SK-N-SH (cell line): ENCODE measurements at places on chromosomes 1 and 21.

DNA sequence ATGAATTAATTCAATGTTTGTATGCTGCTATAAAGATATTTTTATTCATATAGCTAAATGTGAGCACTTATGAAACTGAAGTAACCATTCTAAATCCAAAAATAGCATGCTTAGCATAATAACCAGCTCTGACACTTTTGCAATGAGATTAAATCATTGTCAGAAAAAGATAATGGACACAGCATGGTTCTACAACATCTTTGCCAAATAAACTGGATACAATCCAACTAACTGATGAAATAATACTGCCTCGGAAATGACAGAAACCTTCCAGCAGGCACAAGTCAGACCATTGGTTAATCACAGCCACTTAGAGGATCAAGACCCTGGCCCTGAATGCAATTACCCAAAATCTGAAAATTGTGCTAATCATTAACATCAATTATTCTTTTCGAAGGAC is 592.7 kb upstream of the ADGRL4 start:
- DNase-seq: no peak

GRCh38 chr1:8378178-8378577 is 60.3 kb downstream of the SLC45A1 start:
- no peak for DNase-seq

DNA sequence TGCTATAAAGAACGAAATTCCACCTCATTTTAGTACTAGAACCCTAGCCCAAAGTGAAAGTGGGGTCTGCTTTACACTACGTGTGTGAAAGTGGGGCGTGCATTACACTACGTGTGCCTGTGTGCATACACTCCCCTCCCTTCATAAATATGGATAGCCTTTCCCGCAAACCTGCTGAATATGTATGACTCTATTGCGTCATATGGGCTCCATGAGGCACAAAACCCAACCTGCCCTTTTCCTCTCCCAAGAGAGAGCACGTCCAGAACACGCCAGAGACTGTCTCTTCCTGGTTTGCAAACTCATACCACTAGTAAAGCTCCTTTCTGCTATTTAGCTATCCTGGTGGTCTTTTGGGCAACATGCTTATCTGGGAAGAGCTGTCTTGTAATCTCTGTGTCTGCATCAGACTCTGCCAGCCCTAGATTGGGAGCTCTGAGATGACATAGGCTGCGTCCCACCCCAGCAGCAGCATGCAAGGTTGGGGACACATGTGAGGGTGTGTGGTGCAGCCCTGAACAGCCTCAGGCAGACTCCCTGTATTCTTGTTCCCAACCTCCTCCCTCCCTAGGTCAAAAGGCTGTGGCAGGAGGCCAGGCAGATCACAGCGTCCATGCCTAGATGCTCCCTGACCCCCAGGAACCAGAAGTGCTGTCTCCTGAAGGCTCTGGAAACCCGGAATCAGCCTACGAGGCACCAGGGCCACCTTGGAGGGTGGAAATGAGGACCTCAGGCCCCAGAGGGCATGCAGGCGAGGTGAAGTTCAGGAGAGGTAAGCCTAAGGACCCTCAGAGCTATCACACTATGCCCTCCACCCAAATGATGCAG is 12.3 kb upstream of the PADI1 start:
- DNase-seq: no peak

- DNase-seq: peak; percentile 90
Measured at GRCh38 chr1:10960411-10961299, 51.8 kb upstream of the TARDBP start.

- no peak for DNase-seq
Measured at GRCh38 chr1:207870306-207871031, 40.5 kb downstream of the CD34 start.

DNA sequence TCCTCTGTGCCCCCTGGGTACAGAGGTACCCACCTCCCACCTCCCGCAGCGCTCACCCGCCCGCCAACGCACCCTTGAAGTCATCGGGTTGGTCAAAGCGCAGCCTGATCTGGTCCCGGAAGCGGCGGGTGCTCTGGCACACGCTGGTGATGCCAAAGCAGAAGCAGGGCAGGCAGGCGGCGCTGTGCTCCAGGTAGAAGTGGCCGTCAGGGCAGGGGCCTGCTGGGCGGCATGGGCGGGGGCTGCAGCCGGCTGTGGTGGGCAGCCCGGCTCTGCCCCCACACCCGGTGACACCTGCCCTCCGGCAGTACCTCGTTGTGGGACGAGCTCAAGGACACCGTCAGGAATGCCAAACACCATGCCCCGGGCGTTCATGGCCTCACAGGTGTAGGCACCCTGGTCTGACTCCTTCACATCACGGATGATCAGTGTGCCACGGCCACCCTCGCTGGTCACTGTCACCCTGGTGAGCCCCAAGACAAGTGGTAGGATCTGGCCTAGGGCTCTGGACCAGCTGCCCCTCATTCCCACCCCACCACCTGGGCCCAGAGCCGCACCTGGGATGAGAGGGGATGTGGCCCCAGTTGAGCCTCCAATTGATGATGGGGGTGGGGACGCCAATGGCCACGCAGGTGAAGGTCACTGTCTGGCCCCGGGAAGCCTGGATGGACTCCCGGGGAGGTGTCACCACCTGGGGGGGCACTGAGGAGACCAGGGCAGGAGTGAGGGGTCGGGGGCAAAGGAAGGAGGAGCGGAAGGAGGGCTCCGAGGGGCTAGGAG is 52.5 kb downstream of the HSPG2 start:
- no peak for DNase-seq

GRCh38 chr1:13617108-13617507 is 33.5 kb downstream of the PDPN start:
- DNase-seq: no peak

GRCh38 chr1:201218409-201218808 is 27.8 kb downstream of the IGFN1 start:
- no peak for DNase-seq

DNA sequence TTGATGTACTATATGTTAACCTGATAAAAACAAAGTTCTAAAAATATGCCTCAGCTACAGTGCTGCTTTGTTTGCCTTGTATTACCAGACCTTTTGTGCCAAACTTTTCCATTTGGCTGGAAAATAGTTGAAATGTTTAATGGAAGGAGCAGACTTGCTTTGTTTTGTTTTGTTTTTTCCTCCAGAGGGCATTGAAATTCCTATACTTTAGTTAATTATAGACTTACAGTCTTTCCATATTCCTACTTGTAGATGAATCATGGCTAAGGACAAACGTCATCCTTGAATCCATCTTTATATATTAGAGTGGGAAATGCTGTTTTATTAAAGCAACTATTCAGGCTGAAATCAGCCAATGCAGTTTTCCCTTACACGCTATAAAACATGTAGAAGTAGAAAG is 6.7 kb downstream of the CAP1 start:
- no peak for DNase-seq

- DNase-seq: no peak
Measured at GRCh38 chr21:34883491-34884271, 165.4 kb downstream of the RUNX1 start.

DNA sequence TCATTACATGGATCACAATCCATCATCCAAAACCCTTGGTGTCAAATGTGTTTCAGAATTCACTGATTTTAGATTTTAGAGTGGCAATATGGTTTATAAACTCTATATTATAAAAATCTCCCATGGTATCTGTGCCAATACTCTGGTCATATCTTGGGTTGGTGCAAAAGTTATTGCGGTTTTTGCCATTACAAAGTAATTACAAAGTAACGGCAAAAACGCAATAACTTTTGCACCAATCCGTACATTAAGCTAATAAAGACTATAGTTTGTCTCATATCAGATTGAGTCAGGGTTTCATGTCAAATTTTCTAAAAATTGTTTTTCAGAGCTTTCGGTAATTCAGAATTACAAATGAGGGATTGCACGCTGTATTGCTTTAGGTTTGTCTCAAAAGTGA is 23.4 kb upstream of the NTMT2 start:
- no peak for DNase-seq

DNA sequence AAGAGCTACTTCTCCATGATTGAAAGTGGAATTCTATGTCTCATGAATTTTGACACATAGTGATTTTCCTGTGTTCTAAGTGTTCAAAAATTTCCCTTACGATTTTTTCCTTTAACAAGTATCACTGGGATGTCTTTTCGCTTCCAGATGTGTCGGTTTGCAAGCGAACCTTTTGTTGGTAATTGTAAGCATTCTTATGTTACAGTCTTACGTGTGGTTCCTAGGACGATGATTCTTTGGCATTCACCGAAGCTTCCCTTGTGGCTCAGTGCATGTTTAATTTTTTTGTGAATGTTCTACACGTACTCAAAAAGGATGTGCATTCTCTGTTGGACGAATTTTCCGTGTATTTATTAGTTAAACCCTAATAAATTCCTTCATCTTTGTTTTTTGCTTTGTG is 211.6 kb downstream of the CAMTA1 start:
- DNase-seq: no peak

- DNase-seq: peak; percentile 73
Measured at GRCh38 chr21:45202889-45203288, 84.8 kb downstream of the POFUT2 start.

DNA sequence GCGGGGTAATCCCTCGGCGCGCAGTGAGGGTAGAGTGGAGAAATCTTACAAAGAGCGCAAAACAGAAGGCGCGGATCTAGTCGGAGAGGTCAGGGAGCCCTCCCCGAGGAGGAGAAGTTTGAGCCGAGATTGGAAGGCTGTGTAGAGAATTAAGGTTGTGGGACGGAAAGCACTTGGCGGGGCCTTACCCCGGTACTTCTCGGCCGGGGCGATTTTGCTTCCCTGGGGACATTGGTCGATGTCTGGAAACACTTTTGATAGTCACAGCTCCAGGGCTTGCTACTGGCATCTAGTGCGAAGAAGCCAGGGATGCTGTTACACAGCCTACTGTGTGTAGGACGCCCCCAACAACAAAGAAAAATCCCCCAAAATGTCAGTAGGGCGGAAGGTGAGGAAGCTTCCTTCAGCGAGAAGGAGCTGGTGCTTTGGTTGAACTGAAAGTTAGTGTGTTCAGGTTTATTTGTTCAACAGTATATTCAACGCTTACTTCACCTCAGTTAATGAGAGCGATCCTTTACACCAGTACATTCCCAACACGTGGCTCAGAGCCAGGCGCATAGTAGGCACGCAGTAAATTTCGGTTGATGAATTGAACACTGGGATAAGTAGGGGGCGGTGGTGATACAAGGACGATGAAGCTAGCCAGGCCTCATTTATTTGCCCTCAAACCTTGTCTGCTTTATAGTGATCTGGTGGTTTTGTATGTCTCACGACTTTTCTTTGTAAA is 807 bp downstream of the CEP85 start:
- peak; percentile 40 for DNase-seq

- DNase-seq: no peak
Measured at GRCh38 chr1:220077887-220078286, 11.7 kb downstream of the BPNT1 start.

- no peak for DNase-seq
Measured at GRCh38 chr21:17391811-17392340, 121.0 kb upstream of the CXADR start.

- peak; percentile 79 for DNase-seq
Measured at GRCh38 chr21:36976882-36977651, 10.6 kb upstream of the HLCS start.

GRCh38 chr1:28058971-28059878 is 29.2 kb downstream of the EYA3 start:
- no peak for DNase-seq

DNA sequence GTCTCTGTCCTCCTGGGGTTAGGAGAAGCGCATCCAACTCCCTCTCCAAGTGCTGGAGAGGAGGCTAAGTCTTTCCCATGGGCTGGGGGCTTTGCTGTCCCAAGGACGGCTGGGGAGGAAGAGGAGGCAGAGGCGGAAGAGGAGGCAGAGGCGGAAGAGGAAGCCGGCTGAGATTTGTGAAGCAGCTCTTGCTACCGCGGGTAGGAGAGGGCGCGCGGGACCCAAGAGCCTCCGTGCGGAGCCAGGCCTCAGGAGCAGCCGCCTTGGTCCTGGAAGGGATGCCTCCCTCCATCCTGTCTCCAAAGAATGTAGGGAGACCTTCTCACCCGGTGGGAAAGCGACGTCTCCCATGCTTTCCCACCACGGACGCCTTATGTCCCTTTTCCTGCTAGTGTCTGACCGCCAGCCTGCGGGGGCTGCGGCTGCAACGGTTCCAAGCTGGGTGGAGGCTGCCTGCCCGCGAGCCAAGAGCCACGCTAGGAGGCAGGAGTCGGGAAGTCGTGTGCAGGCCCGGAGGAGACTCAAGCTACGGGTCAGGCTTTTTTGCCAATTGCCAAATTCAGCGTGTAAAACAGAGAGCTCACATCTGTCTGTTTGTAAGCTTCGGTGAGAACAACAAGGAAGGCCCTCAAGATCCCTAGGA is 320.3 kb downstream of the FAM72C start:
- DNase-seq: no peak

GRCh38 chr1:42841010-42841409 is 5.4 kb upstream of the ZNF691 start:
- DNase-seq: no peak

- DNase-seq: no peak
Measured at GRCh38 chr1:232764458-232765251, 40.6 kb upstream of the MAP10 start.

GRCh38 chr1:19074361-19074901 is 118.0 kb upstream of the IFFO2 start:
- no peak for DNase-seq

GRCh38 chr1:25360596-25361581 is 22.8 kb downstream of the TMEM50A start:
- no peak for DNase-seq

- DNase-seq: peak; percentile 89
Measured at GRCh38 chr1:110674337-110675059, at the start of gene KCNA3. Gene KCNA3 (minus strand): TSS chr1:110674940. CDS start chr1:110674809, 131 bp downstream.

DNA sequence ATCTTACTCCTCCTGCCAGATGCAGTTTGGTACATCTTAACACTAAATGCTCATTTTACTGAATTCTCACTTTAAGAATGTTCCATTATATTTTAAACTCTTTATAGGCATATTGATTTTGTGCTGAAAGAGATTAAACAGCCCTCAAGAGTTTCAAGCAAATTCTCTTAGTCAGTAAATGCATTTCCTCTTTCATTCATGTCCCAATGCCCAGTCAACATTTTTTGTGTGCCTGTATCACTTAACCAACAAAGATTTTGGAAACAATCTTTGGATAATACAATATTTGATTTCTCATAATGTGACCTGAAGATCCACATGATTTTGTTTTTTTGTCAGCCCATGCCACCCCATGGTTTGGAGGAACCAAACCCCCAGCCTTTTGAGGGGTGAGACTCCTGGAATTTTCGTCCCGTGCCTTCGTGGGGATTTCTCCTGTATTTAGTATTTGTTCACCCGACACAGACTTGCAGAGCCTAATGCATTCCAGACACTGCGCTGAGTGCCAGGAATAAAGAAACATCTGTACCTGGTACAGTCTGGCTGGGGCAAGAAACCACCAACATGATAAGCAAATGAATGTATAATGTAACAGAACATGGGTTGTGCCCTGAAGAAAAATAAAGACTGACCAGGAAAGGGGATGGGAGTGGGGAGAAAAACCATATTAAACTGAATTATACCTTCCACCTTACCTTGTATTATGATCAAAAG is 47.1 kb upstream of the ETS2 start:
- peak; percentile 61 for DNase-seq

- DNase-seq: no peak
Measured at GRCh38 chr1:226934483-226935237, 5.4 kb upstream of the COQ8A start.

- peak; percentile 92 for DNase-seq
Measured at GRCh38 chr1:15153184-15153841, at the start of gene TMEM51. Gene TMEM51 (plus strand): TSS chr1:15153747. CDS start chr1:15215088, 61,341 bp downstream.

GRCh38 chr1:24089743-24090555 is 22.0 kb downstream of the MYOM3 start:
- DNase-seq: no peak

GRCh38 chr1:232904566-232904965 is 45.8 kb upstream of the NTPCR start:
- no peak for DNase-seq
